ENCODE measurements at places on chromosomes 11 and 22.
A peak's percentile ranks its signal among the peaks of the same experiment; 100 is the strongest.

- no peak for DNase-seq
Measured at GRCh38 chr11:116229236-116229970, 543.4 kb downstream of the BUD13 start.

- no peak for DNase-seq
Measured at GRCh38 chr11:15602785-15603567, 488.3 kb downstream of the INSC start.

- peak; percentile 34 for DNase-seq
Measured at GRCh38 chr11:71420455-71421241, 27.5 kb downstream of the DHCR7 start.

DNA sequence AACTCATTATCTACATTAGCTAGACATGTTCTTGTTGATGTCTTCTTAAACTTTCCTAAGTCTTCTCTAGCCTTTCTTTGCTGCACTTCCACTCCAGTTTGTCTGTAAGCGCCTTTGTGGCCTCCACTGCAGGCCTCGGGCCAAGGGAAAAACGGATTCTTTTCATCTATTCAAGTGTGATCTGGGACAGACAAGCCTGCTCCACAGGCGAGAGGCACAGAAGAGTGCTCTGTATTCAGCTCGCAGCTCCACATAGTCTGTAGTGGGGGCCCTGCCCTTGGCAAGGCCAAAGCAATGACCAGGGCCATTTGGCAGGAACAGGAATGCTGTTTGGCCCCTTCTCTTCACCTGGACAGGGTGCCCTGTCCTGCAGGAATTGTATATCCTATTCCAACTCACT is 84.1 kb upstream of the BARX2 start:
- DNase-seq, result no peak

GRCh38 chr11:87659807-87660206 is 515.4 kb downstream of the RAB38 start:
- DNase-seq, result no peak

GRCh38 chr11:11770296-11770695 is 71.5 kb upstream of the USP47 start:
- DNase-seq, result no peak
